ENCODE measurements at places on chromosomes 3 and 15.

GRCh38 chr3:19248143-19248542, 99.8 kb downstream of the KCNH8 start:
- no peak for DNase-seq

DNA sequence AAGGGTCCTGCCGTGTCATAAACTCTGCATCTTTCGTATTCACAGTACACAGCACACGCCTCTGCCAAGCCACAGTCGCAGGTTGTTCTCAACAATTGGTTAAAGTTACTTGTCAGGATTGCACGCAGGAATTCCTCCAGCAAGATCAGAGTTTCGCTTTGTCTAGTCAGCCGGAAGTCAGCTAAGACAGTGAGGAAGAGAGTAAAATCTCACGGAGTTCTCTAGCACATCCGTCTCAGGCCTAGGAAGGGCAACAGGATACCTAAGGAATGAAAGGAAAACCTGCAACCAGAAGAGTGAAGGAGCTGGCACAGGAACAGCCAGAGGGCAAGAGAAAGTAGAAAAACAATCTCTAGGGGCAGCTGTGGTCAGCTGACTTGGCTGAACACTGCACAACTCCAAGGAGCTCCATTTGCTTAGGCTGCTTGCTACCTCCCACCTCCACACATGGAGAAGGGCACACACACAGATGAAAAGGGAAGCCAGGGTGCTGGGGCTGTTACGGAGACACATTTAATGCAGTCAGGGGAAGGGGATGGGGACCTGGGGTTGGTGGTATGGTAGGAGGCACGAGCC, 23.7 kb downstream of the RORA start:
- DNase-seq = no peak

DNA sequence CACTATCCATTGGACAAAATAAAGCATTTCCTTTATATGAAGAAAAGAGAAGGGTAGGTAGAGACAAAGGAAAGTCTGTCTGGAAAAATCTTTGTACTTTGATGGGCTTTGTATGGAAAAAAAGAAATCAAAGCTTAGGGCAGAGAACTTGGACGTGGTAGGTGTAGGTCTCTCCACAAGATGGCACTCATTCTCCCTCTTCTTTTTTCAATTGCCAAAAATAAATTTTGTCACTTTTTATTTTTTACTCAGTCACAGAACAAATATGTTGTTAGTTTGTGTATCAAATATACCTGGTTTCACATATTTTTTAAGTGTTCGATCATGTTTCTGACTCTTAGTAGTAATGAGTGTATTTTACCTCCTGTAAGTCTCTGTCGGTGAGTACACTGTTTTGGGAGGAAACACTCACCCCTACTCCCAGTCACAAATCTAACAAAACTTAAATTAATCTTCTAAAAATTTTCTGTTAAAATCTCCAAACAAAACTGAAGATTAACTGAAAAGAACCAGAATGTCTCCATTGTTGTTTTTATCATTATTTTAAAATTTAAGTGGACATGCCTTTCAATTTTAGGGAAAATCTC, 415.8 kb upstream of the GOLIM4 start:
- no peak for DNase-seq

DNA sequence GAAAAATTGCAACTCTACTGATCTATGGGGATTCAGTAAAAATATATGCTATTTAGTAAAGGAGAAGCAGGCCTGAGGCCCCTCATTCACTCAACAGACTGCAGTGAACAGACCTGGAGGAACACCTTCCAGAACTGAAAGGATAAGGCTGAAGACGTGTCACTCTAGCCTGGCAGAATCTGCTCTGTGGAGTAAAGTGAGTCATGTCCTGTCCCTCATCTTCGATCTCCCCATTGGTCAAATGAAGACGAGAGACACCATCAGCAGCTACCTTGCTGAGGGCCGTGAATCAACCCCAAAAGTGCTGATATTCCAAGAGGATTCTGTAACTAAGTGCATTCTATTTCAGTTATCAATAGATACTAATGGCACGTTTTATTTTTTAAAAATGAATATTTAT, 359.7 kb downstream of the FGF12 start:
- no peak for DNase-seq

DNA sequence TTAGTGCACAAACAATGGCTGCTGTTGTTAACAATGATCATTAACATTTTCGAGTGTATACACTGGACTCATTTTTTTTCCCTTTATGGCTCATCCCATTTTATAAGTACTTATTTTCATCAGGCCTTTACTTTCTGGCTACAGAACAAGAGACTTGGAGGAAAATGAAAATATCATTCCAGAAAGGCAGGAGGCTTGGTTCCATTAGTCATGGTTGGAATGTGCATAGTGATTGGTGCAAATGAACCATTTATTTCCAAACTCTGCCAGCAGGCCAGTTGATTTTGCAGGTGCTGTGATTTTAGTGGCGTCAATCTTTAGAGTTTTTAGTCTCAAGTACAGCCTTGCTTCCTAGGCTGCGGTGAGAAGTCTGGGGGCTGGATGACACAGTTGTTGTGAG, 151.8 kb downstream of the ITPR1 start:
- no peak for DNase-seq

- DNase-seq = peak; percentile 54
Observed at GRCh38 chr15:89758981-89759380, 7.9 kb upstream of the MESP1 start.

DNA sequence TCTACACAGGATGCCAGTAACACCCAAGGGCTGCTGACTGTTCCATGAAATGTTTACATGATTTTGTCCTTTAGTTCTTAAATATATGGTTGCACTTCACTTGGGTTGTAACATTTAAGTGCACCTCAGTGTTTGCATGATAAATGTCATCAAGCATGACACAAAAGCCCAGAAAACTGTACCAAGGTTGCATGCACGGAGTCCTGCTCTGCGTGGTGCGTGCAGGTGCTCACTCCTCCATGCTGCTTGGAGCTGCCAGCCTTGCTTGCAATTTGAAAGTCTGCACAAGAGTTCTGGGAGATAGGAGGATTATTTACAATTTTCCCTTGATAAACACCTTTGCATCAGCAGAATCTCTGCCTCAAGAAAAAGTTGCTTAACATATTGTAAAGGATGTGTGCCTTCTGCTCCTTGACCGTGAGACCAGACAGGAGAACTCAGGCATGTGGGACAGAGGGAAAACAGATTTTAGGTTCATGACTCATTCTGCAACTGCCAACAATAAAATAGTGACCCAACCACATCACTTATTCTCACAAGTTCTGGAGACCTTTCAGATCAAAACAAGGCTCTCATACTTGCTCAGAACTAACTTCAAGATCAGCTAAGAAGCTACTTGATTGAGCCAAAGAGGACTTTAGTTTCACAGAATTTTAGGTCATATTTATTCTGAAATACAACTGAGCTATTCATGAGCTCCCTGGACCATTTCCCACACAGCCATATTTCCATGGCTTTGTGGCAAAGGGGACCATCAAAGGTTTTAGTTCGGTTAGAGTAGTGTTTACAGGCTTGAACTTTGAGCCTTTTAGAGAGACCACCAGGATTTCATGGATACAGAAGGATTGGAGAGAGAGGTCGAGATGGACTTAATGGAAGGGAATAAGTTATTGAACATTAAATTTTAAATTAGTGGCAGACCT, 128.4 kb upstream of the ZBED2 start:
- no peak for DNase-seq

- DNase-seq = no peak
Observed at GRCh38 chr15:37059086-37059485, 41.3 kb downstream of the MEIS2 start.

DNA sequence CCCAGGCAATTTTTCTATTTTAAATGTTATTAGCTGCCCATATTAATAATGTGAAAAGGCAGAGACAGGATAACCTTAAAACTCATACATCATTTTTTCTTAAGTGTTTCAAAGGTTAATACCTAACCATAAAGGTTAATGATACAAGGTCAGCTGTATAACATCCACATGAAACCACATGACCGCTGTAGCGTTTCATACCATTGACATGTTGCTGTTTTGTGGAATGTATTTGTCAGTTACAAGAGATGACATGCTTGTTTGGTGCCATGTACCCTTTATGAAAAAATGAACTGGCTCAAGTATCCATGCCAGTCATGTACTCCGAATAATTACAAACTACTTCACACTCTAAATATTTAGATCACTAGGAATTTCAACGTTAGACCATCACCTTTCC, 207.4 kb downstream of the FMN1 start:
- DNase-seq = no peak

- DNase-seq = no peak
Observed at GRCh38 chr3:127750226-127751031, 71.9 kb downstream of the MGLL start.

DNA sequence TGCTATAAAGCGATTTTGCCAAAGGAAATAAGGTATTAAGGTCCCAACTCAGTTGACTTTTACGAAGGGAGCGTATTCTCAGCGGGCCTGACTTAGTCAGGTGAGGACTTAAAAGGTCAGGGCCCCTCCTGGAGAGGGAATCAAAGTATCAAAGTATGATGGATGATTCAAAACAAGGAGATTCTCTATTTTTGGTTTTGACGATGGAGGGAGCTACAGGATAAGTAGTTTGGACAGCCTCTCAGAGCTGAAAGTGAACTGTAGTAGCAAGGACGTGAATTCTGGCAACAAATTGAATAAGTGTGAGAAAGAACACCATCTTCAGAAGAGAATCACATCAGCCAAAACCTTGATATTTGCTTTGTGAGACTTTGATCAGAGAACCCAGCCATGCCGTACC, 1186.5 kb downstream of the SI start:
- DNase-seq = no peak

DNA sequence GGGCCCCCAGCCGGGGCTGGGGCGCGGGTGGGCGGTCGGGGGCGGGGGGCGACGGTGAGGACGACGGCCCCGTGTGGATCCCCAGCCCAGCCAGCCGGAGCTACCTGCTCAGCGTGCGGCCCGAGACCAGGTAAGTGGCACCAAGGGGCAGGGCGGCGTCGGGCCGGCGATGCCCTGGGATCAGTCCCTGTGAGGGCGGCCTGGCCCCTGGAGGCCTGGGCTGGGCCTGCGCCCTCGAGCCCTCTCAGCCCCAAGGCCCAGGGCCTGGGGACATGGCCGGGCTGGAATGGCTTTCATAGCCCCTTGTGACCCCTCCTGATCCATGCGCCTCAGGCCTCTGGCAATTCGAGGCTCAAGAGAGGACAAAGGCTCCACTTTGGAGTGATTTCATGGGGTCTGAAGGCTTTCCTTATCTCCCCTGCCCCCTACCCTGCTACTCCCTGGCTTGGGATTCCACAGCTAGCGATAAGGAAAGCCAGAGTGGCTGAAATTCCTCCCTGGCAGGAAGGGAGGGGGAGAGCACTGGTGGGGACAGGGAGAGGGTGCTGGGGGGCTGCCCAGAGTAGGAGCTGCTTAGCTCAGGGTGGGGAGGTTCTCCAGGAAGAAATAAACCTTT, 418 bp downstream of the ALPK3 start:
- no peak for DNase-seq

DNA sequence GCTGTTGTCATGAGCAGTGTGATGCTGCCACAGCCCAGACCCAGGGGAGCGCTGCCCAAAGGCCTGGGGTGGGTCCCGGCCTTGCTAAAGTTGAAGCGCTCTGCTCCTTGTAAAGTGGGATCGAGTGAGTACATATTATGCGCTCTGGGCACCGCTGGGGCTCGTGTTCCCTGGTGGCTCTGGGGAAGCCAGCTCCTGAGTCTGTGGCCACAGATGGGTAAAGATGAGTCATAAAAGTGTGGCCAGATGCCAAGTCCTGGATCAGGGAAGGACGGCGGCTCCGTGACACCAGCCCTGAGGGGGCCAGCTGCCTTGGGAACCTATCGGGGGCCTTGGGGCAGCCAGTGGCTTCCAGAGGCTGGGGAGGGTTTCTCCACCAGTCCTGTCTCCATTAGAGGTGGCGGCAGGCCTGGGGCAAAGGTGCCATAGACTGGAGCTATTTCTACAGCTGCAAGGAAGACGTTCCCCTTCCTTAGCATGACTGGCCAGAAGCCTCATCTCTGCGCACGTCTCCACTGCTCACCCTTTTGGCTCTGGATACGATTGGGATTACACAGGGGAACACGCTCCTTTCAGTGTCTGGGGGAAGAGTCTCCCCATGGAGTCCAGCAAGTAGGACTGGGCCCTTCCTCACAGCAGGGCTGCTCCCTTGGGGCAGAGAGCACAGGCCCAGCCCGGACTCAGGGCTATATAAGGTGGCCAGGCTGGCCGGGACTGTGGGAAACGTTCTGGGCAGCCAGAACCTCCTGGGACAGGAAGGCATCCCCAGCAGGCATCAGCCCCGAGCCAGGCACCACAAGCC, 1.2 kb upstream of the ITIH4 start:
- peak; percentile 32 for DNase-seq

- no peak for DNase-seq
Observed at GRCh38 chr15:39506146-39506545, 74.7 kb upstream of the THBS1 start.

DNA sequence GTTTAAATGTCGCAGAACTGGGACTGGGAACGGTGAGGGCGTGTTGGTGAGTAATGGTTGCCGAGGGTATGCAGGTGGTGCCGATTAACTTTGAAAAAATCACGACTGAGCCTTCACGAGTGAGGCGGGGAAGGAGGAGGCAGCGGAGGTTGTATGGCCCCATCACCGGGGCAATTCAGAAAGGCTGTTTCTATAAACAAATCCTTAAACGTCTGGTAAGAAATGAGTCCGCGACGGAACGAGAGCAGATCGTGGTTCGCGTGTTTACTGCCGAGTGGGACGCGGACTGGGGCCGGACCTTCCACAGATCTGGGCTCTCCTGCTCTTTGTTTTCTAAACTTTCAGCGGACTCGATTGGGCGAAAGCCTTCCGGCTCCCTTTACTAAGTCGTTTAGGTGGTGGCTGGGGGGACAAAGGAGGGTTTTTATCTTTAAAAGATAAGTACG, 2.7 kb downstream of the IGF1R start:
- peak; percentile 61 for DNase-seq

DNA sequence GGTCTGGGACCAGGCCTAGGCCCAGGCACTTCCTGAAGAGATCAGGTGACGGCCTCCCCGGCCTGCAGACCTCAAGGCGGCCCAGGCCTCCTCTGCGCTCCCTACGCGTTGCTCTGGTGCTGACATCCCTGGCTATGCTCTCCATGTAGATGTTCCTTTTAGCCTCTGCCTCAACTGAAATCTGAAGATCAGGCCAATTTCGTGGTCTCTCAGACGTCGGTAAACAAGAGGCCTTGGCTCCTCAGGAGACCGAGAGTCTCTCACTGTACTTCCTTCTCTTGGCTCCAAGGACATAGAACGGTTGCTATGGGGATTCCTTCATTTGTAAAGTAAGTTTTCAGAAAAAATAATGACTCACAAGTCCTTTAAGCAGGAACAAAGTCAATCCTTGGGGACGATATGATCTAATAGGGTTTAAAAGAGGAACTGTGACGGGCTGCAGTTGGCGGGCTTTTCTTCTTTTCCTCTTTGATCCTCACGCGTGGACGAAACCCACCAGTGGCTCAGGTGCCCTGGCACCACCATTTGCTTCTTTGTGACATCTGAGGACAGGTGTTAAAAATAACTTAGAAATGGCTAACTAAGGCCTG, 55.6 kb upstream of the CGNL1 start:
- no peak for DNase-seq
